Chondrocyte (in vitro differentiated cells): ENCODE measurements at places on chromosomes 2 and 18. TPM values are rescaled to one million over a fixed set of nuclear protein-coding genes. Genes with fewer than 3 reads are reported as not detected.

The CNDP1 gene
- total RNA-seq: 0.22 TPM in 1 of 3 replicates, not detected in the others

- no peak for DNase-seq
Measured at GRCh38 chr2:26172871-26173775, at the start of gene GAREM2. GAREM2 (plus strand) TSS chr2:26173088; CDS start chr2:26173221, 133 bp downstream.

- DNase-seq: no peak
Measured at GRCh38 chr18:23135550-23136325, 453 bp downstream of the CABLES1 start.

DNA sequence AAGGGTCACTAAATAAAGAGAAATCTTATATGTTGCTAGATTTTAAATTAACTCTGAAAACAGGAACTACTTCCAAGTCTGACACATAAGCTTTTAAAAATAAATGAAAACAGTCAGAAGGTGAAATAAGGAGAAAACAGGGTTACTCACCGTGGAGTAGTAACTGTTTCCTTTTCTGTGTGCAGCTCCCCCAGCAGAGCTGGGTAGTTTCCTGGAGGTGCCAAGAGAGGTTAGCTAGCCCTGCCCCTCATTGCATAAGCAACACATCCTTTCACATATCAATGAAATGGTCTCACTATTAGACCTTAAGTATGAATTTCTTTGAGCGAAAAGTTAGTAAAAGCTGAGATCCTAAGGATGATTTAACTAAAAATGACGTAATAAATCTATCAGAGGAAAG, 54.0 kb upstream of the GPR75 start:
- DNase-seq: no peak

The PPP1R1C gene
- 0.52 to 2.9 TPM (median 1.2 TPM) in 3 replicates for total RNA-seq

DNA sequence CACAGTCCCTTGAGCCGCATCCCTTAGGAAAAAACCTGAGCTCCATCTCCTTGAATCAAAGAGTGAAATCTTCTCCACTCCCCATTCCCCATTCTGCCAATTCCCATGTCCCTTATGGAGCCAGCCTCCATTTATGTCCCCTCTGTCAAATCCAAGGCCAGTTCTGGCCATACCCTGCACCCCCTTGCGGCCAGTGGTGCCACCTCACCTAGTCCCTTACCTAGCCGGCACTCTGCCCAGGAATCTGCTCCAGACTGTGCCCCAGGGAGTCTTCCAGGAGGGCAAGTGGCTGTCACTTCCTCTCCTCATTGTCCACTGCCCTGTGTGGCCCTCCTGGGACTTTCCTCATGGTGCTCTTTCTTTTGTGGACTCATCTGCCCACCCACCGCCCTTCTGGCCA, 195.4 kb upstream of the RMP24 start:
- DNase-seq: no peak

DNA sequence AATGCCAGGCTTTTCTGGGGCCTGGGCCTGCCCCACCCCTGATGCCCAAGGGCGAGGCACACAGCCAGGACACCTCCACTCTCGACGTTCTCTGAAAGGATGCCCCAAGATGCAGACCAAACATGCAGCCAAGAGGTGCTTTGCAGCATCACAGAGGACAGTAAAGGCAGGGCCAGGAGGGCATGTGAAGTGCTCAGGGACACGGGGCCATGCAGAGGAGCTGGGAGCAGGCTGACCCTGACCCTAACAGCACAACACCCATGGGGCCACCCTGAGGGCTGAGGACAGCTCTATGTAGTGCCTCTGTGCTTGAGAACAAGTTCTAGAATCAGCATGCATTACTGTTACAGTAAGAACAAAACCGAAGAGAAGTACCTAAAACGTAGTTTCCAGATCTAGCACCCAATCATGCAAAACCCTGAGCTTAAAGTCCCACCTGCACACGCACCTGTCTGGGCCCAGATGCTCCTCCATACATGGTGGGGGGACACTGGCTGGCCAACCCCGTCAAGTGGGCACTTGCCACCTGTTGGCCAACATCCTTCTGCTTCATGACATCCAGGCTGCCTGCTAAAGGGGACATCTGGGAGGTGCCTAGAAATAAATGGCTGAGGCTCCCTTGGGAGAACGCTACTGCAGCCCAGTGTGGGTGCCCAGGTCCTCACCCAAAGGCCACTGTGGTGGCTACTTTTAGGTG, 15.4 kb downstream of the HS6ST1 start:
- DNase-seq: peak; percentile 42

DNA sequence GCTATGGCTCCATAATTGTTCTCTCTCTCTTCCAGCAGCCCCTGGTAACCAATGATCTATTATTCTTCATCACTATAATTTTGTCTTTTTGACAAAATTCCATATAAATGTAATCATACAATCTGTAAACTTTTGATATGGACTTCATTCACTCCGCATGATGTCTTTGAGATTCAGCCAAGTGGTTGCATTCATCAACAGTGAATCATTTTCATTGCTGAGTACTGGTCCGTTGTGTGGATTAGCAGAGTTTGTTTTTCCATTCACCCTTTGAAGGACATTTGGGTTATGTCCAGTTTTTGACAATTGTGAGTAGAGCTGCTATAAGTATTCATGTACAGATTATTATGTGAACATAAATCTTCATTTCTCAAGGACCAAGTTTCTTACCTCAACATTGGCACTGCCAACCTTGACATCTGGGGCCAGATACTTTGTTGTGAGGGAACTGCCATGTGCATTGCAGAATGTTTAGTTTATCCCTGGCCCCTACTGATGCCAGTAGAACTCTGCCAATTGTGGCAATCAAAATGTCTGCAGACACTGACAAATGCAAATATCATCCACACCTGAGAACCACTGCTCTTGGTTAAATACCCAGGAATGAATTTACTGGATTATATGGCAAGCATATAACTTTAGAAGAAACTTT, 48.4 kb upstream of the BCL2L11 start:
- no peak for DNase-seq

DNA sequence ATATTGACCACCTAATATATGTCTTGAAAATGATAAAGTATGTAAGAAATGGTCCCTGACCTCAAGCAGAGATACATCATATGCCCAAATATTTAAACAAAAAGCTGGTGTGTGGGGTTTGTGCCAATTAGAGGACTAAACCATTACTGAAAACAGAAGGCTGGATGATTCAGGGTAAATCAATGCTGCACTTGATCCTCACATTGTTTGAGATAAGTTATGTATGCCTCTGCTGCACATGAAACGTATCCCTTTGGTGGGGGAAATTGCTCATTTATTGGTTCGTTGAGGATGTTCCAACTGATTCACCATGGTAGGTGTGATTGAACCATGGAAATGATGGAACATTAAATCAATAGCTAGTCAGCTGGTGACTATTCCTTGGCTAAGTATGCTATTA, 24.7 kb upstream of the DARS1 start:
- DNase-seq: no peak

DNA sequence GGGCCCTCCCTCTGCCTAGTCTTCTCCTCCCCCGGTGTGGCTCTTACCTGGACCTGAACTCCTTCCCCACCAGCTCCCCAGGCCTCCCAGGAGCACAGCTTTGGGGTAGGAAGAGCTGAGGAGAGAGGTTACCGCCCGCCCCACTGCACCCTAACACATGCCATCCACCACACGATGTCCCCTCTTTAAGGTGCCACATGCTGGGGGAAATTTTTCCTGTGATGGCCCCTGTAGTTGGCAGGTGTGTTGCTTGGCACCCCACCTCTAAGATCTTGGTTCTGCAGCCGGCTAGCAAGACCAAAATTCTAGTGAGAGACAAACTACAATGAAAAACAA, 6.9 kb upstream of the TEX261 start:
- DNase-seq: no peak

- no peak for DNase-seq
Measured at GRCh38 chr2:224248944-224249371, 152.9 kb downstream of the FAM124B start.

- no peak for DNase-seq
Measured at GRCh38 chr18:74376523-74376922, 60.9 kb downstream of the C18orf63 start.

The GALNT3 gene
- total RNA-seq: 4.1 to 4.4 TPM (median 4.2 TPM) in 3 replicates

The CDC42EP3 gene
- total RNA-seq: 60.3 to 97.8 TPM (median 91.2 TPM) in 3 replicates

- no peak for DNase-seq
Measured at GRCh38 chr2:72543497-72544216, 282.2 kb downstream of the EXOC6B start.

DNA sequence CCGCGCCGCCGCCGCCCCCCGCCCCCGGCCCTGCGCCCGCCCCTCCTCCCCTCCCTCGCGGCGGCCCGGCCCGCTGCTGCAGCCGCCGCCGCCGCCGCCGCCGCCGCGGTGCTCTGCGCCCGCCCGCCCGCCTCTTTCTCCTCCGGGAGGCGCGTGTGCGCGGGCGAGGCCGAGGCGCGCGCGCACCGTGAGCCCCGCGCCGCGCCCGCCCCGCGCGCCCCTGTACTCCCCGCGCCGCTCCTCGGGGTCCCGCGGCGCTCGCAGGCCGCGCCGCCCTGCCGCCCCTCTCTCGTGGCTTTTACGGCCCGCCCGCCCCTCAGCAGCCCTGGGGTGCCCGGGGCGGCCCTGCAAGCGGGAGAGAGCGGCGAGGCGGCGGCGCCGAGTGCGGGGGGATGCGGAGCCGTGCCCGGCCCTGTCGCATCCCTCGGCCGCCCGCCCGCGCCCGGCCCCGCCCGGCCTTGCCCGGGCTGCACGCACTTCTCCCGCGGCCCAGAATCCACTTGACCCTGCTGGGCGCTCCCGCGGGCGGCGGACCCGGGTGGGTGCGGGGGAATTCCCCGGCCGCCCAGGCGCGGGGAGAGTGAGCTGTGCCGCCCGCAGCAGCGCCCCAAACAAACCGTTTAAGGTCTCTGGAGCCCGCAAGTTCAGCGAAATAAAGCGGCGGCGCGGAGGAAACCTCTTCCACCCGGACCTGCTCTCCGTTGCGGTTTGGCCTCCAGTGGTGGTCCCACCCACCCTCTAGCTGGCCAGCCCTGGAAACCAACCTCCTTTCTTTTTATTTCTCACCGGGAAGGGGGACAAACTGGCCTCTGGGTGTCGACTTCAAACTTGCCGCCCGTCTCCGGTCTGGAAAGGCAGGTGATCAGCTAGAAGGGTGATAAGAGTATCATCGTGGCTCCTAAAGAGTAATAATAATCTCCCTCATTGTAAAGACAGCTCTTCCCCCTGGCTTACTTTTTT, 37.4 kb downstream of the AFF3 start:
- DNase-seq: no peak
